ENCODE measurements at places on chromosomes 7 and 10. TPM values are rescaled to one million over a fixed set of nuclear protein-coding genes. Genes with fewer than 3 reads are reported as not detected.

DNA sequence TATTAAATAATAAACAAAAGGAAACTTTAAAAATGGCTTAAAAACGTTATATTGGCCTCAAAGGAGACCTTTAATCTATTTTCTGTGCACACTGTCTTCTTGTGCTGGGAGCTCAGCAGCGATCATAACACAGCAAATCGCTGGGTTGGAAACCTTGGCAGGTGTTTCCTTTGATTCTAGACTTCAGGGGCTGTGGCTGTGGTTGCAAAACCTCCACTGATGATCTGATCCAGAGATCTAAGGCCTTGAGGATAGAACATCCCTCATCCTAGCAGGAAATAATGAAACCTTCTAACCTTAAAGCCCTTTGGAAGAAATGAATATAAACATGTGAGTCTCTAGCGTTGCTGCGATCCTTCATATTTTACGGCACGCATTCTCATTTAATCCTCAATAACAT lies 29.8 kb downstream of the CDHR3 start:
- H3K27ac ChIP-seq: no peak overlapping the region
- no peak for DNase-seq
- no peaks in the 10 kb centered on the region for H3K4me1 ChIP-seq
- no peaks in the 10 kb centered on the region for H3K27me3 ChIP-seq

DNA sequence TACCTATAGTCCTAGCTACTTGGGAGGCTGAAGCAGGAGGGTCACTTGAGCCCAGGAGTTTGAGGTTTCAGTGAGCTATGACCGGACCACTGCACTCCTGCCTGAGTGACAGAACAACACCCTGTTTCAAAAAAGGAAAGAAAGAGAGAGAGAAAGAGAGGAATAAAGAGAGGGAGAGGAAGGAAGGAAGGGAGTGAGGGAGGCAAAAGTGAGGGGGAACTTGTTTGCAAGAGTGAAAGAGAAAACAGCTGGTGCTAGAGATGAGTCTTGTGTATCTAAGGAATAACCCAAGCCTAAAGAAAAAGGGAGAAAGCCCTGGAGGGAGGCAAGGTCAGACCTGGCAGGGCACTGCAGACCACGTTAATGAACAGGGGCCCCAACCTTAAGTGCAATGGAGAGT lies 4.8 kb upstream of the NT5C2 start:
- peaks cover 20% of the 10 kb centered on the region for H3K4me1 ChIP-seq
- no peaks in the 10 kb centered on the region for H3K27me3 ChIP-seq
- peak overlapping the region; percentile 59 for H3K27ac ChIP-seq
- DNase-seq: no peak
- no peak overlapping the region for H3K4me3 ChIP-seq

- H3K36me3 ChIP-seq: no peaks in the 10 kb centered on the region
- peaks cover 3% of the 10 kb centered on the region for H3K4me1 ChIP-seq
- H3K4me3 ChIP-seq: no peak overlapping the region
- H3K27ac ChIP-seq: no peak overlapping the region
Observed at GRCh38 chr10:118101501-118101900, 54.8 kb upstream of the RAB11FIP2 start.

DNA sequence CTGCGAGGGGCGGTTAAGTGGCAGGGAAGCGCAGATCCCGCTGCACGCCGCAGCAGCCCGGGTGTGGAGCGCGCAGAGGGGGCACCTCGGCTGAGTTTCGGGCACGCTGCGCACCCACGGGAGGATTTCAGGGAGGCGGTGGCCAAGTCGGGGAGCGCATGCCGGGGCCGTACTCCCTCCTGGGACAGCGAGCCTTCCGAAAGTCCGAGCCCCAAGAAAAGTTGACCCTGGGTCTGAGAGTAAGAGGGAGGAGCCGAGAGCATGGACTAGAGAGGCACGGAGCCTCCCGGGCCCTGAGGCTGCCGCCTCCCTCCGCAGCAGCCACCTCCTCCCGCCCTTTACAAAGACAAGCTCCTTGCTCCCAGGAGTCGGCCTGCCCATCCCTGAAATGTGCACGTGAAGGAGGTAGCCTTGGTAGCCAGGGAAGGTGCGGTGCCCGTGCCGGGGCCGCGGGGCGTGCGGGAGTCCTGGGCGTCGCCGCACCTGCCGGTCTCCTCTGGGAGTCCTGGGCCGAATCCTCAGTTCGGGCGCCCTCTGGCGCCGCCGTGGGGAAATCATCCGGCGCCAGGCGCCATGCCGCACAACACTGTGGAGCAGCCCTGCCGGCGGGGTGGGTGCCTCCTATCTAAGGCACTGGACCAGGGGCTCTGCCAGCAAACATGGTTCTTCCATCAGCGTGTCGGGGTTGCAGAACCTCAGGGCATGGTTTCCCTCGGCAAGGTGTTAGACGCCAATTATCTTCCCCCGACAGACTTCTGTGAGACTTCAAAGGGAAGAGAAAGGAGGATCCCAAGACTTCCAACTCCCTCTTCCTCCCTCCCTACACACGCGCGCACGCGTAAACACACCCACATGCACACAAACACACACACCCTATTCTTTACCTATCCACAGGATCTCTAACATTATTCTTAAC lies 104.0 kb downstream of the TRIL start:
- no peaks in the 10 kb centered on the region for H3K36me3 ChIP-seq
- no peaks in the 10 kb centered on the region for H3K4me1 ChIP-seq
- H3K27me3 ChIP-seq: no peaks in the 10 kb centered on the region
- no peak overlapping the region for H3K27ac ChIP-seq
- H3K4me3 ChIP-seq: peak overlapping the region; percentile 73
- no peak for DNase-seq

Gene WIPF3
- total RNA-seq: 3.7 TPM

Gene APBB1IP
- total RNA-seq: 8.4 TPM

Gene PPA1
- 55.9 TPM for total RNA-seq

All from thoracic aorta (tissue), 2 donors.